ENCODE measurements at places on chromosomes 16 and 17. TPM values are rescaled to one million over a fixed set of nuclear protein-coding genes. Genes with fewer than 3 reads are reported as not detected.

CCDC144A gene
- 10.9 TPM for total RNA-seq

- no peak overlapping the region for H3K27ac ChIP-seq
- no peaks in the 10 kb centered on the region for H3K36me3 ChIP-seq
- H3K4me3 ChIP-seq: no peak overlapping the region
- peaks cover 11% of the 10 kb centered on the region for H3K4me1 ChIP-seq
- no peak for DNase-seq
These were observed 1.4 kb upstream of the CASKIN1 start for GRCh38 chr16:2197765-2198164.

- no peak overlapping the region for H3K4me3 ChIP-seq
- no peak overlapping the region for H3K27ac ChIP-seq
- H3K27me3 ChIP-seq: no peaks in the 10 kb centered on the region
- peaks cover 69% of the 10 kb centered on the region for H3K36me3 ChIP-seq
- no peak for DNase-seq
- peaks cover 9% of the 10 kb centered on the region for H3K4me1 ChIP-seq
These were observed 4.5 kb downstream of the ZNF646 start for GRCh38 chr16:31078597-31079341.

DNA sequence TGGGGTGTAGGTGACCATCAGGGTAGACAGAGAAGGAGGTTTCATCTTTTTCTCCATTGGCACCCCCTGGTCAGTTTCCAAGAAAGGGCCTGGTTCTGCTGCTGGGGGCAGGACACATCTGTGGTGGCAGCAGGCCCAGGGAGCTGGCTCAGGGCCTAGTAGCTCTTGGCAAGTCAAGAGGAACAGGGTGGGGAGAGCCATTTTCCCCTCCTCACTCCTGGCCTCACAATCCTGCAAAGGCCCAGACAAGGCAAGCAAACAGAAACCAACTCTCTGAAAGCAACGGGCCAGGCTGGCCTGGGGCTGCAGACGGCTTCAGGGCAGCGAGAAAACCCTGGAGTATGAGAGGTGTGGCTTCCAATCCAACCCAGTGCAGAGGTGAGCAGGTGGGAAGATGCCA, 192.9 kb upstream of the DYNLRB2 start:
- H3K27me3 ChIP-seq: no peaks in the 10 kb centered on the region
- peak; percentile 68 for DNase-seq
- peaks cover 6% of the 10 kb centered on the region for H3K4me1 ChIP-seq
- no peaks in the 10 kb centered on the region for H3K36me3 ChIP-seq
- H3K27ac ChIP-seq: no peak overlapping the region

DNA sequence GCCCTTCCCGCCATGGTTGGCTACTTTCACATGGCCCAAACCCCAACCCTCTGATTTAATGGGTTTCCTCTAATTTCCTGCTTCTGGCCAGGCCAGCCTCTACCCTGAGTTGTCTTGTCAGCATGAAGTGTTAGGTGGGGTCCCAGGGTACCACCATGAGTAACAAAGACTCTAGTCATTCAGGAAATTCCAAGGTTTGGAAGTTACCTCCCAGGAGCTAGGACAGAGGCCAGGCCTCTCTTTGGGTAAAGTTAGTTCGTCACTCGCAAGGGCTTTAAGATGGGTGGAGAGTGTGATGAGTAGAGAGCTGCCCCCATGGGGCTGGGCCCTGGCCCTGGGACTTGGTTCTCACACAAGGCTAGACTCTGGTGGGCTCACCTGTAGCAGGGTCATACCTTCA, 54.6 kb downstream of the PLD6 start:
- peaks cover 95% of the 10 kb centered on the region for H3K36me3 ChIP-seq
- DNase-seq: no peak
- peak overlapping the region; percentile 32 for H3K27ac ChIP-seq

GRCh38 chr16:4689091-4689671, 4.2 kb upstream of the NUDT16L1 start:
- H3K27ac ChIP-seq: no peak overlapping the region
- H3K27me3 ChIP-seq: no peaks in the 10 kb centered on the region
- peaks cover 9% of the 10 kb centered on the region for H3K4me1 ChIP-seq
- peaks cover 43% of the 10 kb centered on the region for H3K36me3 ChIP-seq
- H3K4me3 ChIP-seq: no peak overlapping the region

DNA sequence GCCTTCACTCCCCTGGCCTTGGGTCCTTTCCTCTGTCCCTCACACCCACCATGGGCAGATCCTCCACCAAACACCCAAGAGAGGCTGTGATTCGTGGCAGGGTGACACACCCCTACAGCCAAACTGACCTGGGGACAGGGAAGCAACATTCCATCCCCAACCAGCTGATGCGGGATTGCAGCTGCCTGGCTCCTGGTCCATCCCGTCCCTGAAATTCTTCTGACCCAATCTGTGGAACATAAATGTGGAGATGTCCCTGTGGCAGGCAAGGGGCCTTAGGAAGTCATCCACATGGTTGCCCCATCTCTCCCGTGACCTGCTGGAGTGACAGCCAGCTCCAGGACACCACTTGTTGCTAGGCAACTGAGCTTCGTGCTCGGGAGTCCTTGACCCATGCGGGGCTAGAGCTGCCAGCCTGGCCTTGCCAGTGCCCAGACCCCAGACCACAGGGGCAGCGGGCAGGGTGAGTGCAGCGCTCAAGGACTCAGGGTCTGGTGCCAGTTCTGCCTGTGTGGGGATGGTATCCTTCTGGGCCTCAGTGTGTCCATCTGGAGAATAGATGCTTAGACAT, 34.0 kb upstream of the CPNE2 start:
- H3K27ac ChIP-seq: no peak overlapping the region
- no peak for DNase-seq
- H3K27me3 ChIP-seq: no peaks in the 10 kb centered on the region

KRT36 gene
- total RNA-seq: not detected

NAGLU gene
- total RNA-seq: 46.9 TPM
